NCI-H226 (cell line): ENCODE measurements at places on chromosomes 3 and 15.
A peak's percentile ranks its signal among the peaks of the same experiment; 100 is the strongest.

- peak; percentile 56 for DNase-seq
Measured at GRCh38 chr3:128554100-128554464, 61.1 kb upstream of the GATA2 start.

- no peak for DNase-seq
Measured at GRCh38 chr15:63473007-63473748, 31.2 kb upstream of the USP3 start.

DNA sequence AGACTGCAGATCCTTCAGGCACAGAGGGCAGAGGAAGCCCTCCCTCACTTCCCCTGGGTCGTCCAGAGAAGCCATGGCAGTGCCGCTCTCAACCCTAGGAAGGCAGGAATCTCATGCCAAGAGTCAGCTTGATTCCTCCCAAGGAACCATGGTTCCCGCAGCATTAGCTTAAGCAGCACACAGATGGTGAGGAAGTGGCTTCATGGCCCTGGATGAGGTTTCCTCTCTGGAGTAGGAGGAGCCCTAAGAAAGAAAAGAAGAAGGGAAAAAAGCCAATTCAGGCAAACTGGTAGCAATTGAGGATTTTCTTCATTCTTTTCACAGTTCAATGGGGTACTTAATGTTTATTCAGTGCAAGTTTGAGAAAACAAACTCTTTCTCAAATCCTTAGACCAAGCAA, 2.9 kb downstream of the RBSN start:
- no peak for DNase-seq

- peak; percentile 24 for DNase-seq
Measured at GRCh38 chr15:51672913-51673857, 8.1 kb upstream of the SCG3 start.

- DNase-seq, result peak; percentile 40
Measured at GRCh38 chr15:45714590-45715488, 80.0 kb downstream of the SQOR start.

DNA sequence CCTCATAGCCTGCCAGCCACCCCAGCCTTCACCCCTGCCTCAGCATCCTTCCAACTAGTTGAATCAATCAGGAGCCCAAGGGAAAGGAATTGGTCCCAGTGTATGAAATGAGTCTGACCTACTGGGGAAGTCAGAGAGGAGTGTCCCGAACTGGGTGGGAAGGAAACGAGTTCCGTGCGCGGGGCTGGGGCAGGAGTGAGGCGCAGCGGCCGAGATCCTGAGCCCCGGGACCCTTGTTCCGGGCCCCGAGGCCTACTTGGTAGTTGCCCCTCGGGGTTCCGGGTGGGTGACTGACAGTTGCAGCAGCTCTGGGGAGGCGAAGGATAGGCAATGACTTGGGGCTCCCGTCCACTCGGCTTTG, 1.1 kb upstream of the PLCL2 start:
- no peak for DNase-seq
